CD4-positive, alpha-beta T cell treated with Interleukin-21 for 1 hour (primary cell): ENCODE measurements at places on chromosomes 7 and 10.

DNA sequence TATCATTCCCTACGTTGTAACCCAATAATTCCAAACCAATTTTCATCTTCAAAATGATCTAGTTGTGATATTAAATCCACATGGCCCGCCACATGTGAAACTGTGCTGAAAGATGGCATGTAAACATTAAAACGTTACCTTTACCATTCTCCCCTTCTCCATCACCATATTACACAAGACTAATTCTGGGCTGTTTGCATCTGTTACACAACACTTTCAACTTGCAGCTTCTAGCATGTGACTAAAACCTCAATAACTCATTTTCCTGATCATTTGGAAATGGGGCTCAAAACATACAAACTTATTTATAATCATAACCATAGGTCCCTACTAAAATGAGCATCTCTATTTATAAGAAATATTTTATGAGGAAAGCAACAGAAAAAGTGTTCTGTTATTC lies 4.7 kb downstream of the MTERF1 start:
- DNase-seq, result no peak

DNA sequence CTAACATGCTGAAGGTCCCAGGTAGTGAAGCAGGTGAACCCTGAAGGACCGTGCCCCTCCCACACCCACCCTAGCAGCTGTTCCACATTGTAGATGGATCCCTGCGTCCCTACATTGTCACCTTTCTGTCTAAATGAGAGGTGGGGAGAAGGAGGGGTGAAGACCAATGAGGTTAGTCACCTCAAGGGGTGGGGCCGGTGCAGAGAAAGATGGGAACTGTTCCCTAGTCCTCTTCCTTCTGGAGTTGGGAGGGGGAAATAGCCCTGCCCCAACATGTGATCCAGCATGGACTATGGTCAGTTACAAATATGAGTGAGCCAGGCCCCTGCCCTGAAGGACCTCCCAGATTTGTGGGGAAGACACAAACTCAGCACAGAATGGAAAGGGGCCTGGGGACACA lies 124.5 kb downstream of the LHPP start:
- no peak for DNase-seq

DNA sequence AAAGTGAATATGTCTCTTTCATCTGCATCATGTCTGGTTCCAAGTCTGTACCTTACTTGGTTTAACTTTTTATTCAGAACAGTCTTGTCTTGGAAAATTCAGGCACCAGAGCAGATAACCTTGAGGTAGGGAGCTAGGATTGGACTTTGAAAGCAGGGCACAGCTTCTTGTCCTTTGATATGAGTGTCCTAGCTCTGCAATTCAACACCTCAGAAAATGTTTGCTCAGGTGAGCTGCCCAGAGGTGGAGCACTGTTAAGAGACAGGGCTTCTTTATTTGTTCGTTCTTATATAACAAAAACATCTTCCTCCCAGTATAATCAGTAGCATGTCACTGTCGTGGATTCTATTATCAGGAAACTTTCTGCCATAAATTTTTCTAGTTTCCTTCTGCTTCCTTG lies 118.3 kb downstream of the LRRC4 start:
- no peak for DNase-seq

DNA sequence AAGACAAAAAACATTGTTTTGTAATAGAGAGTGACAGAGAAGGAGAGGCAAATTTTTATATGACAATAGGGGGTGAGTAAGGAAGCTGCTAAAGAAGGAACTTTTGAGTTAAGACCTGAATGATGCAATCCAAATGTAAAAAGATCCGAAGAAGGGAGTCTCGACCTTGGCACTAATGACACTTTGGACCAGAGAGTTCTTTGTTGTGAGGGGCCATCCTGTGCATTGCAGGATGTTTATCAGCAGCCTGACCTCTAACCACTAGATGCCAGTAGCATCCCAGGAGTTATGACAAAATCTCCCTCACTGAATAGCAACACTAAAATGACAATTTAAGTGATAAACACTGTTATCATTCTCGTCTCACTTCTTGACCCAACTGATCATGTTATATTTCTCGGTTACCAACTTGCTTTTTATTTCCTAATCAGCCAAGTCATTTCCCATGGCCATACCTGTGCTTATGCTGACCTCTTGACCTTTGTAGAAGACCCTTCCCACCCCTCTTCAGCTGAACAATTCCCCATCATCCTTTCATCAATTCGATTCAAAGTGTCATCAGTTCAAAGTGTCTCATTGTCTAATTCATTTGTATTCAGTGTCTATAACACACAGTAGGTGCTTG lies 30.0 kb downstream of the DGKI start:
- no peak for DNase-seq

- no peak for DNase-seq
Measured at GRCh38 chr7:370259-370625, 80.3 kb downstream of the FOXL3 start.

GRCh38 chr7:34337163-34337562 lies 320.9 kb upstream of the NPSR1 start:
- DNase-seq, result no peak

GRCh38 chr7:92246360-92247101 lies 757 bp downstream of the ANKIB1 start:
- peak; percentile 41 for DNase-seq

DNA sequence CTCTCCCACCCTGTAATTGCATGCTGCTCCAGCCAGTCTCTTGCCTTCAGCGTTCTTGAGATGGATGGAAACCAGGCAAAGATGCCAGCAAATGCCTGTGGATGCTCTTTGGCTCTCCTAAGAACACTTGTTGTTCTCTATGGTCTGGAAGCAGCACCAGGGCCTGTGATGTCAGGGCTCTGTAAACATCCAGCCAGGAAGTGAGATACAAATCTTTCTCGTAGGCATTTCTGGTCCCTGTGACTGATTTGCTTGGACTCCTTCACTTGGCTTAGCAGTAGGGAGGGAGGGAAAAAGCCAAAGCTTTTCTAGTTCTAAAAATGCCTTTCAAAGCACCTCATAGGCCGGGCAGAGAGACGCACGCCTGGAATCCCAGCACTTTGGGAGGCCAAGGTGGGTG lies 201.3 kb downstream of the REEP3 start:
- no peak for DNase-seq

GRCh38 chr7:37817591-37817960 lies 30.8 kb upstream of the NME8 start:
- no peak for DNase-seq

DNA sequence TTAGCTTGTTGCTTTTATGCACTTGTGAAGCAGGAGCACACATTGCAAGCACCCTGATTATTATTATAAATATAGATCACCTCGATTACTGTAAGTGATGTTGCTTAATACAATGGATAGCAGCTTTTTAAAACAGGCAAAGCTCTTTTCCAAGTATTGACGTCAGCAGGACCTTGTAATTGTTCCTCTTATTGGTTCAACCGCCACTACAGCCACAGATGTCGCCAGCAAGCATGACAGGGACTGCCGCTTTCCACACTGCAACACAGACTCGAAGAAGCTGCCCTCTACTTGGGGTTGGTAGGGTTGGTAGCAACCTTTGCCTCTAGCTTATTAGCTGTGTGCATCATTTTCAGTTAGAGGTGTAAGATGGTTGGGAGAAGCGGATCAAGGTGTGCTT lies 167.6 kb downstream of the ZNF365 start:
- DNase-seq, result peak; percentile 7

DNA sequence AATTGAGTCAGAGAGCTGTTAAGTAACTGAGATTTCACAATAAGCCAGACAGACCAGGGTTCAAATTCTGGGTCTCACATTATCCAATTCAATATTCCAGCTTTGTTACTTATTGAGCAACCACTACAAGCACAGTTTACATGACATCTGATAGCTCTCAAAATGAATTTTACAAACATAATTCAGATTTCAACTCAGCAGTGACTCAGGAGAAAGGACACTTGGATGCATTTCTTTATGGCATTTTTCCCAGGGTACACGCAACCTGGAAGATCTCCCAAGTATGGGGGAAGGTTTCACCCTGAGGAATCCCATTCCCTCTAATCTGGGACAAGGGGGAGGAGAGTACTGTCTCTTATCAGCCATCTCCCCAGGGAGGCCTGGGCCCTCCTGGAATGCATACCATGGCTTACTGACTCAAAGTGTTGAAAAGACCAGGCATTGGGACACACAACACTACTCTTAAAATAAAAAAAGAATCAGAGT lies 102.4 kb downstream of the CFTR start:
- DNase-seq, result no peak

GRCh38 chr7:83921941-83922607 lies 272.5 kb downstream of the SEMA3A start:
- no peak for DNase-seq

GRCh38 chr10:15863733-15864132 lies 3.4 kb upstream of the MINDY3 start:
- no peak for DNase-seq

DNA sequence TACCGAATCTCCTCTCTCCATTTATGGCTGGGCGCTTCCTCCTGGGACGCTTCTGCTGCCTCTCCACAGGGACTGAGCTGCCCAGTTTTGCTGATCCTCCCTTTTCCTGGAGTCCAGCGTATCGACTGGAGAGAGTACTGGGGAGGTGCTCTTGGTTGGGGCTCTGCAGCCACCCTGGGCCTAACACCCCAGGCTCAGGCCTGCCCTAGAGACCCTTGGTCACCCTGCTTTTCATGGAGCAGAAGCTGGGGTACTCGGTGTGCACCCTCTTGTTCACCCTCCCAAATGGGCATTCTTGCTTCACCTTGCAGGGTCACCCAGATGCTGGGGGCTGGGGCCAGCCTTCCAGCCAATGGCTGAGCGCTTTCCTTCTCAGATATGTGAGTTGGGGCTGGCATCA lies 88.8 kb upstream of the RET start:
- no peak for DNase-seq

DNA sequence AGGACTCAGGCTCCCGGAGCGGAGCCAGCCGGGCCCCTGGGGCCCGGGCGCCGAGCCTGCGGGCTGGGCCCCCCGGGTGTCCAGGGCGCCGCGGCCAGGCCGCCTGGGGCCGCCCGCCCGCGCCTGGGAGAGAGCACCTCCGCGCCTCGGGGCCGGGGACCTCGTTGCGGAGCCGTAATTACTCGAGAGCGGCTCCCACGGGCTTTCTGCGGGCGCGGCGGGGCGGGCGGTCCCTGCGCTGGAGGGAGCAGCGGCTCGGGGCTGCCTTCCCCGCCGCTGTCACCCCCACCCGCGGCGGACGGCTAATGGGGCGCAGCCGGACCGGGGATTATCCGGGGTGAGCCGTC lies 1.5 kb downstream of the GNB2 start:
- no peak for DNase-seq

DNA sequence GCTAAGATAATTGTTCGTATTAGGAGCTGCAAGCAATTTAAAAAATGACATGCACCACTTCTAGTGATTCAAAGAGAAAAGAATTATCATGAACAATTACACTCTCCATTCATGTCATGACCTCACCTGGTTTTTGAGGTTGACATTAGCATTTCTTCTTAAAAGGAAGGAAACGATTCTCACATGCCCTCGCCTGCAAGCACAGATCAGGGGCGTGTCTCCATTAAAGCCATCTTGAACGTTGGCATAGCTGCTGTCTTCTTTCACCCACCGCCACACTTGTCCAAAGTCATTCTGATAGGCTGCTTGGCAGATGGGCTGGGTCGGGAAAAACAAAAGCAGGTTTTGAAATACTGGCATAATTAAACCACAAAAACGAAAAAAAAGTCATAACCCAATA lies 19.9 kb downstream of the ANKRD22 start:
- peak; percentile 67 for DNase-seq

DNA sequence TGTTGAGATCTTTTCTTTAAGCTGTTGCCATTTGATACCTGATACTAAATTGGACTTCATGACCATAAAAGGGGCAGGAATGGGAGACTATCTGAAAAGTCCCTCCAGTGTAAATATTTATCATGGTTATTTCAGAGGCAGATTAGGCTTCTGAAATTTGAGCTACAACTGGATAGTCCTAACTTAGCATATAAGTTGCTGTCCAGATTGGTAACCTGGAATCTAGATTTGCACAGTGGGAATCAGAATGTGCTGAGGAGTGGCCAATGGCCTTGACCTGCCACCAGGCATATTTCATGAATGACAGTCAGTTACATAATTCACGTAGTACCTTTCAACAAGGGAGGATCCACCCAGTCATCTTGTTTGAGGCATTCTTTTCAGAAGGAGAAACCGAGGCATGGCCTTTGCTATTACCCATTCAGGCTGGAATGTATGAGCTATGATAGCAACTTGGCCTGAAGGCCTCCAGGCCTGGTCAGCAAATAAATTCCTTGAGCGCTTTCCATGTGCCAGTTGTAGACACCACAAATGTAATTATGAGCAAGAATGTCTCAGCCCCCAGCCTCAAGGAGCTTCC lies 80.0 kb downstream of the EEPD1 start:
- no peak for DNase-seq

- DNase-seq, result no peak
Measured at GRCh38 chr10:129325893-129326292, 141.1 kb upstream of the MGMT start.

DNA sequence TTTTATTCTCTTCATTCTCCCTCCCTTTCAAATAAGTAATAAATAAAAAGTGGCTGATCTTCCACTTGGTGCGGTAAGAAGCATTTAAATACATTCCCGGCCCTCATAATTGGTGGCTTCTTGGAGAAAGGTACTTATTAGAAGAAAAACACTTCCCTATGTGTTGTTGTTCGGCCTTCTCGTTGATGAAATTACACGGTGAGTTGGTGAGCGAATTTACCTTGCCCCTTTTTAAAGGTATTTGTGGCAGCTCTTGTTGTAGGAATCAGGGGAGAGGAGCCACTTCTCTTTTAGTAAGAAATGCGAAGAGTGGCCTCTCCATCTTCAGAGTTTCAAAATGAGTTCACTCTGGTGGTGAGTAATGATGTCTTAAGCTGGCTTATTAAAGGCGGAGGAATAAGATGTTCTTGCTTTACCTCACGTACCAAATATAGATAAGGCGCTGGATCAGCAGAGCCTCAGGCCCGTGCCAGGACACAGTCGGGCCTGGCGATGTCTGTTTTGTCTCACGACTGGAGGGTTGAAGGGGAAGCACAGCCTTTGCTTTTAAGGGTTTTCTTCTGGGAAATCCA lies 135.9 kb downstream of the CUX1 start:
- no peak for DNase-seq

GRCh38 chr10:17455015-17455520 lies 673 bp upstream of the ST8SIA6 start:
- DNase-seq, result no peak

- no peak for DNase-seq
Measured at GRCh38 chr7:2259480-2259879, 17.5 kb downstream of the NUDT1 start.

DNA sequence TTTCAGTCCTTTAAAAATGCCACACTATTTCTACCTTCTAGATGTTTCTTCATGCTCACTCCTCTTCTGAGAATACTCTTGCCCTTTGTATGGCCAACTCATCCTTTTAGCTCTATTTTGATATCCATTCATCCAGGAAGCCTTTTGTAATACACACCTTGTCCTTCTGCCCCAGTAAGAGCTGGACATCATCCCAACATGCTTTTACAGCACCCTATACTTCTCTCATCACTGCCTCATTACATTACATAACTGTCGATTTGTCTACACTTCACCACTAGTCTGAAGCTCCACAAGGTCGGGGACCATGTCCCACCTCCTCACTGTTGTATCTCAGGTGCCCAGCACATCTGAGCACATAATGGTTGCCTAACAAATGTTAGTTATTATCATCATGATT lies 29.2 kb downstream of the PRR15 start:
- DNase-seq, result no peak
